ENCODE measurements at places on chromosomes 7 and 10.

GRCh38 chr7:149873970-149874643, 338 bp downstream of the ATP6V0E2 start:
- DNase-seq: no peak

DNA sequence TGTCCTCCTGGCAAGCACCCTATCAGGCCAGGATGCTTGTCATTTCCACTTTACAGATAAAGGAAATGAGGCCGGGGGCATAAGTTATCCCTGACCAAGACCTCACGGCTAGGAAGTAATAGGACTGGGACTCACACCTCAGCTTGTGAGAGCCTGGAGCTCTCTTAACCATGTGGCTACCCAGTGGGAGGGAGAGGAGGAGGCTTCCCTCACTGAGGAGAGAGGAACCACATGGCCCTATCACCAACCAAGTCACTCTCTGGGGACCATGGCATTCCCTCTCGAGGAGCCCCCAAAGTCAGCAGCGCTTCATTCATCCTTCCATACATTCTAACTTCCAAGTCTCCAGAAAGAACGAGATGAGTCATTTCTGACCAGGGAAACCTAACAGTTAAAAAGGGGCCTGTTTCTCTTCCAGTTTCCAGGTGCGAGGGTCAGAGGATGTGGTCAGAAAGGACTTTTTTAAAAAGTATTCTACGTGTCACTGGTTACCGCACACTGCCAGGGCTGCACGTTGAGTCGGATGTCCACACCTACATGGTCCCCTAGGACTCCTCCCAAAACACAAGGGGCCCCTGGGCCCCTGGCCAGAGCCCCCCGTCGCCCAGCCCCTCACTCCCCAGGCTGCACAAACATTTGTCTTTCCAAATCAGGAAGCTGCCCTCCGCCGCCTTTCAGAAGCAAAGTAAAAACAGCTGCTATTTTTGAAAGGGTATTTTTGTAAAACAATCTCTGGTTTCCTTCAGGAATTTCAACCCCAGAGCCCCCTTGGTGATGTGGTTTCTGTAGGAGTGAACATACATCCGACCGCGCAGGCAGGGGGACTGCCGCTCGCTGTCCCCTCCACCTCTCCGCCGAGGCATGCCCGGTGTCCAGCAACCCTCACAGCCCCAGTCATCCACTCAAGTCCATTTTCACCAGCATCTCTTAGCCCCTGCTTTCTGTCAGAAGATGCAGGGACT, 128.2 kb upstream of the CHST15 start:
- DNase-seq: no peak

DNA sequence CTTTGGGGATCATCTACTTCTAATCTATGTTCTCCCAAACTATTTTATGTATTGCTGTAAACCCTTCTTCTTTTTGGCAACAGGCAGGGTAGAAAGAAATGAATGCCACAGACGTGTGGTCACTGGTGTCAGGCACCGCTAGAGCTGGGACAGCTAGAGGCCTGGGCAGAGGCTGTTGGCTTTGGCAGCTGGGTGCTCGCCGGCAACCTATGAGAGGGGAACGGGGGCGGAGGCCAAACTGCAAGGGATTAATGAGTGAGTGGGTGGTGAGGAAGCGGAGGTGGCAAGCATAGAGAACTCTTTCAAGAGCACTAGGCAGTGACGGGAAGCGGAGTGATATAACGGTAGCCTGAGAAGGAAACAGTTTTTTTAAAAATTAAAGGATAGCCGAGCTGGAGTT, 78.5 kb downstream of the CREB5 start:
- no peak for DNase-seq

DNA sequence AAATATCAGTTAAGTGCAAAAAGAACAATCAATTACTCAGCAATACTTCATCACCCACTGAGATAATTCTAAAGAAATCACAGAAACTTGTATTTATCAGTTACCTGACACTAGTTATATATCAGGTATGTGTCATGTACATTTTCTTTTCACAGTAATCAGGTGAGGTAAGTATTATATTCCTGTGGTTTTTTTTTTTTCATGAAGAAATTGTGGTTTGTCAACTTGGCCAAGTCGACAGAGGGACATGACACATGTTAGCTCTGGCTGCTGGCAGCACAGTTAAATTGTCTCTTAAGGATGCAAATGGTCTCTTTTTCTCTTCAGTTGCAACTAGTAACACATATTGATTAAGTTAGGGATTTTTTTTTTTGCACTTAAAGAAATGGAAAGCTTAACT, 13.7 kb upstream of the GPR141 start:
- DNase-seq: no peak

DNA sequence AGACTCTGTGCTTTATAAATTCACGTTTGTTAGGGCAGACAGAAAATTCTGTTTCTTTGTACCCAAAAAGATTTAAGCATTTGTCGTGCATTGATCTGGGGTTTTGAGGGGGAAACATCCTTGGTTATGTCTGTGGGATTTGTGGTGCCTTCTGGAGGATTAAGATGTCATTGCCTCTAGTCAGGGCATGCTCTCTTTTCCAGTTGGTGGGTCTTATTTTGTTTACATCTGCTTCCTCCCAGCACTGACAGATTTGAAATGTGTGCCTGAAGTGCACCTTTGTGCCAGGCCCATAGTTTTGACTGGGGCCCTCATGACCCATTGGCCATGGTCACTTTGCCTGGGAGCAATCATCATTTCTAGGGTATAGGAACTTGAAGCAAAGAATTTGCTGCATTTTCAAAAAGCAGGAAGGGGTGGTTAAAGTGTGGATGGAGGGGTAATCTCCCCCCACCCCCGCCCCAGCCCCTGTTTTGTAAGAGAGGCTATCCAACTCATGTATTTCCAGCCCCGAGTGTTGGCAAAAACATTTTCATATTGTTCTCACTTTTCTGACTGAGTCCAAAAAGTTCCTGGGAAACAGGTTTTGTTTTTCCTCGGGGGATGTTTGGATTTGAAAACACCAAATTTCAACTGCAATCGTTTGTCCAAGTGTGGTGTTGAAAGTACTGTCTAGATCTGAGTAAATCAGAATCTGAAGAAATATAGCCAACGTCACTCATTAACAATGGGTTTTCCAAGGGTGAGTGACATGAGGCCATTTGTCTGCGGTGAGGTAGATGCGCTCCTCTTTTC, 388.2 kb upstream of the GALNT17 start:
- DNase-seq: no peak

- DNase-seq: no peak
Measured at GRCh38 chr7:33079763-33080690, 17.5 kb upstream of the NT5C3A start.

DNA sequence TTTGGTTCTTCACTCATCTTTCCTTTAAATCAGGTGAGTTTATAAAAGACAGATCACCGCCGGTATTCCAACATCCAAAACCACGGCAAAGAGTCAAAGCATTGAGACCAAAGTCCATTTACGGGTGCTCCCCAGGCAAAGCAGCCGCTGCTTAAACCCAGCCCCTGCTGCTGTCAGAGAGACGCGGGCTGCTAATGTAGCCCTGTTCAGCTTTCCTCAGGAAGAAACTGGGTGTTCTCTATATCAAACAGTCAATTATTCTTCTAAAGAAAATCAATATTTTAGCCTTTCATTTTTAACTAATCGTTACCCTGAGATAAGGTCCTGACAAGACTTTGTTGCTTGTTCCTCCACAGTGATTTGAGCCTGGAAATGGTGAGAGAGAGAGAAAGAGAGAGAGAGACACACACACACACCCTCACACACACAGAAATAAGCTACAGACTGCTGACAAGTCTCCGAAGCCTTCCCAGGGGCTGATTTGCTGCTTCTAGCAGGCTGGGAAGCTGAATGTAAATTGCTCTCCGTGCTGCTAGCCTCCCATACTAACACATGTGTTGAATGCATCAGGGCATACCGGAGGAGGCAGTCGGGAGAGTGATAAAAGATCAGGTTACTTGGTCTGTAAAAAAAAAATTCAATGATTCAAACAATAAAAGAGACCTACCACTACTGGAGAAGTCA, 183.0 kb upstream of the ANK3 start:
- DNase-seq: peak; percentile 75

- DNase-seq: no peak
Measured at GRCh38 chr7:55438085-55438756, 73.1 kb downstream of the LANCL2 start.

GRCh38 chr7:43083106-43083505, 29.3 kb upstream of the HECW1 start:
- peak; percentile 11 for DNase-seq

DNA sequence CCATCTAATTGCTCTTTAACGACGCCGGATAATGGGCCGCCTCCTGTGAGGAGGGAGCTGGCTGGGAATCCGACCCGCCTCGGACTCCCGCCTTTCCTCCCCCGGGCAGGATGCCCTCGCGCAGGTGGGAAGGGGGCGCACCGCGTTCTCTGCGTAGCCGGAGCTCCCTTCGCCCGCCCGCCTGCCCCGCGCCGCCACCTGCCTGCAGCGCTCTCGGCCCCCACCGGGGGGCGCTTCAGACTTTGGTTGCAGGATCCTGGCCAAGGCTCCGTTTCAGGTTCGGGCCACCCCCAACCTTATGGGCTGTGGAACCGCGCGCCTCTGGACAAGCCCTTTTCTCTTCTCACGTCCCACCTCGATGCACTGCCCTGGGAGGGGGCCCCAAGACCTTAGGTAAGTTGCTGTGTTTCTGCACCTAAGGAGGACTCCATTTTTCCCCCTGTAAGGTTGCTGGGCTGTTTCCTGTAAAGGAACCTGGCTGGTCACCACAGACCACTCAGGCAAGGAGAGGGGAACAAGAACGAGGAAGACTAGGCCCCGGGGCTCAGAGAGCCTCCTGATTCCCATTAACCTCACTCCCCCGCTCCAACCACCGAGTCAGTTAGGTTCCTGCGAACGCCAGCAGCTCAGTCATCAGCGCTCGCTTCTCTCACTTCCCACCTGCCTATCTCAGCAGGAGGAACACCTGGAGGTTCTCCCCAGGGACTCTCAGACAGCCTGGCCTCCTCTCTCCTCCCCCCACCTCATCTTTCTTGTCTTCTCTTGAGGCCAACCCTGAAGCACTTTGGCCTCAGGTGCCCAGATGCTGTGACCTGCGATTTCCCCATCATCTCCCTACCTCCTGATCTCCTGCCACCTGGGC, 11.3 kb upstream of the KAZALD1 start:
- no peak for DNase-seq

DNA sequence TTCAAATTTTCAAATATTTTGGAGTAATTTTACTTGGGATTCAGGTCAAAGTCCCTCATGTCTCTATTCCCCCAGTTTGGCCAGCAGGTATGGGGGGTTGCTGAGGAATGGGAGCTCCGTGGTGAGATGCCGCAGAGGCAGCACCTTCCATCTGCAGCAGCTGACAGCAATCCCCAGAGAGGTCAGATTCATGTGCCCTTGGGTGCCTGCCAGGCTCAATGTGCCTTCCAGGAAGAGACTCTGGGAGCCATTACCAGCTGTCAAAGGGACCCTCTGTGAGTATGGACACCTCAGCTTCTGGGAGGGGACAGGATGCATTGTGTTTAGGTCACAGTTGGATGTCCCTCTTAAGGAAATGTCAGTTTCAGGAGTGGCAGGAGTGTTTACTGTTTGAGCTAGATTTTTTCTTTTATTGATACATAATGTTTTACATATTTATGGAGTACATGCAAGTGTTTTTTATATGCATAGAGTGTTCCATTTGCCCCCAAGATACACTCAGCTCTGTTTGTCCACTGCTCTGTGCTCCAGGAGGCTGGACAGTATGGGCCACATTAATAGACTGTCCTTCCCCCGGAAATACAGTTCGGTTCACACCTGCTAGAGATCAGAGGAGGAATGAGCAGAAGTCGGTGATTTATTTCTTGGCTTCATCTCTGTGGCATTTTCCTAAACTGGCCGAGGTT, 75.3 kb upstream of the GRB10 start:
- DNase-seq: no peak

GRCh38 chr7:4712281-4713182, 30.4 kb downstream of the FOXK1 start:
- no peak for DNase-seq

DNA sequence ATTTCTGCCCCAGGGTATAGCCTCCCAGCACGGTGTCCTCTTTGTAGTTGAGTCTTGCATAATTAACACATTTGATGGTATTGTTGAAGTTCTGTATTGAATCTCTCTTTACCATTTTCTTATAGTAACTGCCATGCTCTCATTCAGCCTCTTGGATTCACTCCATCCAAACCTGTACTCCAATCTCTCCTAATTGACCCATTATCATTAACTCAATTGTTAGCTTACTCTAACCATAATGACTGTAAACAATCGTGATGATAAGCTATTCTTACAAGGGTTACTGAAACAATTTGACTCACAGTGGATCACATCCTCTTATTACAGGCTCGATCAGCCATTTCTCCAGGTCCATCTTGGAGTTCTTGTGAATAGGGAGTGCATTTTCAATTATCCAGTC, 191.9 kb upstream of the AGK start:
- no peak for DNase-seq

Measured in fibroblast of skin of left quadriceps (primary cell).